ENCODE measurements at places on chromosomes 5 and 9.

DNA sequence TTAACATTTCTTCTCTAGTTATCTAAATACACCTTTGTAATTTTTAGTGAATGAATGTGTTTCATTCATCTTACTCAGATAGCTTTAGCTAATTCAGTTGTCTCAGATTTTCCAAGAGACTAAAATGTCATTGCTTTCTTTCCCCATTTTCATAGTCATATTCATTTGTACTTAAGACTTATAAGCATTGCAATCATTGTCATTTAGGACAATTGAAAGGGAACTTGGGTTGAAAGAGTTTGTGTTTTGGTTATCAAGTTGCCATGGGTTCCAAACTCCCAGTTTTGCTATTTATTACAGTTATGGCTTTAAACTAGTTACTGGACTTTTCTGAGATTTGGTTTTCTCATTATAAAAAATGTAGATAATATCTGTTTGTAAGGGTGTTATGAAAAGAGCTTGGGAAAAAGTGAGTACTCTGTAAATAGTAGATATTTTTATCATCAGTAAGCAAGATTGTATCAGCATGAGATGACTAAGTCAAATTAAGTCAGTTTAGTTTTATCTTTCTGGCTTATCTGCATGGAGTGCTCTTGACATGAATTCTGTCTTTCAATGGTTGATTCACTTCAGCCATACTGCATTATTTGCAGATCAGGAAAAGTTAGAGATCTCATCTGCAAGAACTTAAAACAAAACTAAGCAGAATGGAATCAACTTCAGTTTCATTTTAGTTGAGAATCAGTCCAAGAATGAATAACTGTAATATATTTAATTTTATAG, 107.5 kb downstream of the PBX3 start:
- DNase-seq: no peak

GRCh38 chr9:12846035-12846434, 71.2 kb downstream of the LURAP1L start:
- no peak for DNase-seq

GRCh38 chr5:108801776-108802175, 54.1 kb downstream of the FER start:
- DNase-seq: no peak

DNA sequence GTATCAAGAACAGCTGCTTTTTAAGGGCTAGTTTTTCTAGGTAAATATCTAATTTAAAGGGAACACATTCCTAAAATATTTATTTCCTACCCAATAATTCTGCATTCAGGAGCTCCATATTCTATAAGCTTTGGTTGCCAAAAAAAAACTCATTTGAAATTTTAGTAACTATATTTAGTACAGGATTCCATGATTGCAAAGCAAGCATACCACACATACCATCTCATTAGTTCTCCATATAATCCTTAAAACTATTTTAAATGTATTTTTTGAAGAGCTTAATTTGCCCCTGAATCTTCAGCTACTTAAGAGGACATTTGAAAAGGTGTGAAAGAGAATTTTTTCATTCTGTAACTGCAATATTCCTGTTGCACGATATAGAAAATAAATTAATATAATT, 877.0 kb downstream of the NR2F1-AS1 start:
- DNase-seq: no peak

GRCh38 chr5:34826347-34826746, 12.6 kb upstream of the TTC23L start:
- no peak for DNase-seq

- DNase-seq: no peak
Measured at GRCh38 chr5:180153099-180153498, 55.9 kb downstream of the RASGEF1C start.

GRCh38 chr9:112925058-112925641, 34.5 kb upstream of the SLC46A2 start:
- peak; percentile 25 for DNase-seq

DNA sequence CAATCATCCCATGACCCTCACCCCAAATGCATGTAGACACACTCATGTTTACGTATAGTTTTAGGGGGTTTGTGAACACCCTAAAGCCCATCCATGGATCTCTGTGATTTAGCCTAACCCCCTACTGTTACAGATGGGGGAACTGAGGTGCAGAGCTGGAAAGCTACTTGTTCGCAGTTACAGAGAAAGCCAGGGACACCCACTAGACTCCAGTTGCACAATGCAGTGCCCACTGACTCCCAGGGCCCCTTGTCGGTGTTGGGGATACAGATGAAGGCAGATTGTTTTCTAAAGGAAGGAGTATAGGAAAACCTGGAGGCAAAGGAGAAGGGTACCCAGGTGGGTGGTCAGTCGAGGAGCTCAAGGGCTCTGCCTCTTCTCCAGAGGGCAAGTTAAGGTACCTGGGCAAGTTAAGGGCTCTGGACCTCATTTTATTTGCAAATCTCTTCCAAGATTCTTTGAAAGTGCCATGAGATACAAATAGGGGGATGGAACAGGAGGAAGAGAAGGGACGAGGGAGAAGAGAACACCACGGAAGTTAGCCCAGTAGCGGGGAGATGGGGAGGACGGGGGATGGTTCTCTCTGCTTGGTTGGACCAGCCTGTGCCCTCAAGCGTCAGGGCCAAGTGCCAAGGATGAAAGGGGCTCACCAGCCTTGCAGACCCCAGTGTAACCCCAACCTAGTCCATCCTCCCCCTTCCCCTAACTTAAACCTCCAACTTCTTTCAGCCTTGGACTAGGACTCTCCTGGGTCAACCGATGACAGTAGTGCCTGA, 958 bp downstream of the MYOZ3 start:
- no peak for DNase-seq

GRCh38 chr5:53089481-53089991, 20.0 kb downstream of the MOCS2 start:
- DNase-seq: no peak

GRCh38 chr5:76290321-76290757, 112.7 kb upstream of the IQGAP2 start:
- no peak for DNase-seq

DNA sequence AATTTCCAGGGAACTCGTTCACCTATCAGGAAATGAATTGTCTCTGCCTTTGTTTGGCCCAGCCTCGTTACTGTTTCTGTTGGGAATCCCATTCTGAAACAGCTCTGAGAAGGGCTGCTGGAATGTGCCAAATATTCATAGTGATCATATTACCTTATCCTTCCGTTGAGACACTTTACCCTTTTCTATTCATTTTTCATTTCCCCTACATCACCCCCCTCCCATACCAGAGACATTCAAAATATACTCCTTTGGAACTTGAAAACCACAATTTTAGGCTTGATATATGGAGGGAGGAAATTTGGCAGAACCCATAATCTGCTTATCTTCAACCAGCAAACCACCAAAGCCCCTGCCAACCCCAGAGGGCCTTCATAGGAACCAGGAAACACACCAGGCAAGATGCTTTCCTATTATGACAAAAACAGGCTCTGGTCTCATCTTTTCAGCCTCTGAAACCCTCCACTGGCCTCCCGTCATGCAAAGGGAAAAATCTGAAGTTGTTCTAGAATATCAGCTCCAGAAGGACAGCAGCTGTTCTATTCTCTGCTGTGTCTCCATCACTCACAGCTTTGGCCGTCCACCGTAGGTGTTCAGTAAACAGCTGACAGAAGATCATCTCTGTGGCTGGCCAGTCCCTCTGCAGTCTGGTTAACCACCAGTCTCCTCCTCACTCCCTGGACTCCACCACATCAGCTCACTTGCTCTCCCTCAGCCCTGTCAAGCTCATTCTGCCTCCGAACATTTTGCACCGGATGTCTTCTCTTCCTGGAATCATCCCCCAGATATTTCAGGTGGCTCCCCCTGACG, 217.2 kb upstream of the WWC1 start:
- no peak for DNase-seq

DNA sequence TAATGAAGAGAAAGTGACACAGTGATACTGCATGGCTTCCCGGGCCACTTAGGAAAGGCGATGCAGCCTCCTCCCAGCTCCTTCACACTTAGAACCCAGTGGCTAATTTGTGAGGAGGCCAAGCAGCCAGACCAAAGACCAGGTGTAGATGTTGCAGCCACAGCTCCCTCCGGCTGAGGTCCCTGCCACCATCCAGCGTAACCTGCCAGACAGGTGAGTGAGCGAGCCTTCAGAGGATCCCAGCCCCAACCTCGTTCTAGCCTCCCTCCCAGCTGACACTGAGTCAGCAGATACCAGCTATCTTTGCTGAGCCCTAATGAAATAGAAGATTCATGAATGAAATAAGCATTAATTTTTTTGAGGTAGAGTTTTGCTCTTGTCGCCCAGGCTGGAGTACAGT, 59.7 kb downstream of the COL23A1 start:
- no peak for DNase-seq

- no peak for DNase-seq
Measured at GRCh38 chr9:4801156-4801555, 8.4 kb downstream of the RCL1 start.

DNA sequence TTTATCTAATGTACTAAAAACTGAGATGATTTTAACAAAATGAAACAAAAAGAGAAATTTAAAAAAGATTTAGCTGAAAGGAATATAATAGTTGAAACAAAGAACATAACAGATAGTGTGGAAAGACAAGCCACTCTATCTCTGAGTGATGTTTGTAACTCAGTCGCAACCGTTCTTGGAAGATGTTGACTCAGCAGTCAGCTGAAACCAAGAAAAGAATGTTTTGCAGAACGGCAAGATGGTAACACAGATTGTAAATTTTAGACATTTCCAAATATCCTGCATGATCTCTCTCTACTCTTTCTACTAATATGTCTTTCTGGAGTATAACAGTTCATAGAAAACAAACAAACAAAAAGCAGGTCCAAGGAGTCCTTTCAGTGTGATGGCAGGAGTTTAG, 746.1 kb upstream of the CDH6 start:
- no peak for DNase-seq

DNA sequence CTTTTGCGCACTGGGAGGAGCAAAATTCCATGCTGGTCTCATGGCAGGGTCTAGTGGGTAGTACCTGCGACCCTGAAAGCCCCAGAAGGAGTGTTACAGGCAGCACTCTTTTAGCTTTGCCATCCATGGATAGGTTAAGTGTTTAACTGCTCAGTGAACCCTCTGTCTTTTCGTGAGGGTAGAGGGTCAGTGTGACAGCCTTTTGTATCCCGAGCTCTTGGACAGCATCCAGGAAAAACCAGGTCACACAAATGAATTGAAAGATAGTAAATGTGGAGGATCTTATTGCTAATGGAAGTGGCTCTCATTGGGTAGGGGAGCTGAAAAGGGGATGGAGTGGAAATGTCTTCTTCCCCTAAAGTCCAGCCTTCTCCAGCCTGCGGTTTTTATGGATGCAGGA, 57.8 kb upstream of the CCDC112 start:
- no peak for DNase-seq

GRCh38 chr9:133564451-133565116, 30.1 kb downstream of the ADAMTSL2 start:
- DNase-seq: no peak

GRCh38 chr9:131733541-131734061, 6.3 kb downstream of the RAPGEF1 start:
- no peak for DNase-seq

DNA sequence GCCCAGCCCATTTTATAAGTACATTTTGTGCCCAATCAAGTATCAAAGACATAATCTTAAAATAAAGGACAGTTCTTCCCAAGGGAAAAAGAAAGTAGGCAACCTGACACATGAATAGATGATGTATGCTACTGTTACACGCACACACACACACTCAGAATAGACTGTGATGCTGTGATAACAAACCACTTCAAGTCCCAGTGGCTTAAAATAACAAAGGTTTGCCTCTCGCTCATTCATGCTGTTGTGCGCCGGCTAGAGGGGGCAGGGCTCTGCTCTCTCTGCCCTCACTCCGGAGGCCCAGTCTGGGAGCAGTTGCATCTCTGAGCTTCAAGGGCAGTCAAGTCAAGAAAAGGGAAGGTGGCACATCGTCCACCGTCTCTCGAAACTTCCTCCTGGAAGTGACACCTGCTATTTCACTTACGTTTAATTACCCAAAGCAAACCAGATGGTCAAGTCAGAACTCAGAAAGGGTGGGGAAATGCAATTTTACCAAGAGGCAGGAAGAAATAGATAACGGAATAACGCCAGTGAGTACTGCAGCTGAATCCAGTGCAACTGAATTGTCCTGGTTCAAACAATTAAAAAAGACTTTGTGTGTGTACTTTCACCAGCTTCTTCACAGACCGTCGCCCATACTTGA, 43.3 kb downstream of the ANKRD33B start:
- DNase-seq: no peak

- no peak for DNase-seq
Measured at GRCh38 chr5:79048437-79048836, 21.0 kb downstream of the DMGDH start.

GRCh38 chr5:32311404-32312196, 1.1 kb downstream of the MTMR12 start:
- DNase-seq: no peak

DNA sequence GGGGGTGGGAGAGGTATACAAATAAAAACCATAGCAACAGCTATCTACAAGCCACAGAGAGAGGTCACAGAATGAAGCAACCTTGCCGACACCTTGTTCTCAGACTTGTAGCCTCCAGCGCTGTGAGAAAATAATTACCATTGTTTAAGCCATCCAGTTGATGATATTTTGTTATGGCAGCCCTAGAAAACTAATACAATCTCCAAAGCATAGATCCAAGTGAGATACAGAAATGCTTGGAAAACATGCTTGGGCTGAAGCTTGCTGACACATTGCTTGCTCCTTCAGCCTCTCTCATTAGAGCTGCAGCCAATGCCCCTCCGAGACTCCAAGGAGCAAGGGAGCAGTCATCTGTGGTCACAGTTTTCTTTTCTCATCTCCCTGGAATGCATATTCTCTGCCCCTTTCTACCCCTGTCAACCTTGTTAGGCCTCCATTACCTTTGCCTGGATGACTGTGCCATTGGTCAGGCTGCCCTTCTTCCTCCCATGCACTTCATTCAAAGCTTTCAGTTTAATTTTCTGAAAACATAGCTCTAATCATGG, 401.4 kb upstream of the KLF4 start:
- no peak for DNase-seq

- no peak for DNase-seq
Measured at GRCh38 chr5:114412510-114413171, 50.8 kb downstream of the KCNN2 start.

DNA sequence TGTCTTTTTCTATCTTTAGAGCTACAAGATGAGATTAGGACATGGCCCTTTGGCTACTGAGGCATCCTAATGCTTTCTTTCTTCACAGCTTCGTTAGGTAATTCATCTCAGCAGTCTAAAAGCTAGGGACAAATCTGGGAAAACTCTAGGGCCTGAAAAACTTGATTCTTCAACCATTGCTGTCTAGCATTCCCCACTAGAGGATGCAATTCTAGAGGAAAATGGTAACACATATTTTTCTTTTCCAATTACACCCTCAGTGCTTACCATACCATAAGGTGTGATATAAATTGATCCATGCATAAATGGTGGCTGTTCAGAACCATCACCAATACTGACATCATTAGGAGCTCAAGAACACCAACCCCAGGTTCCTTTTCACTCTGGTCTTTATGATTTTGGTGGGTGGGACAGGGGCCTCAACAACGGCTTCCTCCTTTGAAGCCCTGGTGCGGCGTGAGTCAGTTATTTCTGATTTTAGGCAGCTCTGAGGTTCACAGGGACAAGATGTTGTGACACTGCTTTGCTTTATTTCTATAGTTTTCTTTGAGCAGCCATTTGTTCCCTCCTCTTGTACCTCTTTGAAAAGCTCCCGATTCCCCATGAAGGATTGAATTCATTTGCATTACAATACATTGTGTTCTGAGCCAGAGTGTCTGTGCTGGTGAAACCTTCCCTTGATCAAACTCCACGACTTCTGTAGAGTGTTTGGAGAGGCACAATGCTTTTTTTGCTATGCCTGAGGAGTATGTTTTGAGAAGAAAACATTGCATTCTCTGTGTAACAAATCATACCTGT, 526.0 kb upstream of the TRPC7 start:
- no peak for DNase-seq

Data from NCI-H1105 (cell line).